ENCODE measurements at places on chromosomes 13 and 19.

DNA sequence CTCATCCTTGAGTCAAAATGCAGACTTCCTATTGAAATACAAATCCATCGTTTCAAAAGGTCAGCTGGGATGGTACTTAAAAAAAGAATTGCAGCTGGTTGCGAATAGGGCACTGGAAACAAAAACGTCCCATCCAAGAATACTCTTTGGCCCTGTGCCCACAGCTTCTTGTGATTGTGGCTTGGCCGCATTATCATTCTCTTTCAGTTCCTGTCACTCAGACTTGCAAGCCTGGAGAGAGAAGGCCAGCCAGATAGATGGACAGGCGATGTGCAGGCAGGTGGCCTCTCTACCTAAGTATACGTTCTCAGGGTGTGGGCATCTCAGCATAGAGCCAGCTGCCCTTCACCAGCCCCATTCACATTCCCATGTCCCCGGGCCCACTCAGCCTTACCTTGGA lies 208.5 kb upstream of the ZNF536 start:
- no peak for DNase-seq

DNA sequence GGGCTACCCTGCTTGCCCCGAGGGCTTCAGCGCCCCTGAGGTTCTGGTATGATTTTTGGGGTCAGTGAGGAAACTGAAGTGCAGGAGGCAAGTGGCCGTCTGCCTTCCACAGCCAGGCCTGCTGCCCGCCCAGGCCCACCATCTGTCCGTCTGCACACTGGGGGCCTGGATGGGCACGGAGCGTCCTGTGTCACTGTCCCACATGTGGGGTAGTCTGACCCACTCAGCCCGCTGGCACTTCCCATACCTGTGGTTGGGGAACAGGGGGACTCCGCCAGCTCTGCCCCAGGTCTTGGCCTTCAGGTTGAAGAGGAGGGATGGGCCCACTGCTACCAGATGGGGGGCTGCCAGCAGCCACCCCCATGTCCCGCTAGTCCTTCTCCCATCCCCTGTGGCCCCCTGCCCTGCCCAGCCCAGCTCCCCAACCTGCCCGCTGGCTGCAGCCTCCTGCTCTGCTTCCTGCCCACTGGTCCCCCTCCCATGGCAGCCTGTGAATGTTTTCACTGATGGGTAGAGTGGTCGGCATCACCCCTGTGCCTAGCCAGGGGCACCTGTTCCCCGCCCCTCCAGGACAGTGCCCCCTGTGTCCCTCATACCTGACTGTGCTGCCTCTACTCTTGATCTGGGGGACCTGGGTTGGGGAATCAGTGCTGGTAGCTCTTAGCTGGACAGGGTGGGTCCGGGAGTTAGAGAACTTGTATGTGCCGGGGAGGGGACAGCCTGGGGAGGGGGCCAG lies 9.5 kb downstream of the PIAS4 start:
- DNase-seq = no peak

DNA sequence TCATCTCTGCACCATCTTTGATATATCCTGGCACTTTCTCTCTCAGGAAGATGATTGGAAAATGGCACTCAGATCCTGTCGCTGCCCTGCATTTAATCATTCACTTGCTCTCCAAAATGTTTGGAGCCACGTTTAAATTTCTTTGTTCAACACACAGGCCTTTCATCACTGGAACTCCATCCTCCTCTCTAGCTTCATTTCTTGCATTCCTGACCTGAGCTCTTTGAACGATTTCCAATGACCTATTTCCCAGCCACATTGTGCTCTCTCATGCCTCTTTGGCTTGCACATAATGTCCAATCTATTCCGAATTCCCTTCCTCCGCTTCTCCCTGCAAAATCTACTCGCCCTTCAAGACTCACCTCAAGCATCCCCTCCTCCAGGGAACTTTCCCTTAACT lies 287.4 kb upstream of the NBEA start:
- DNase-seq = no peak

DNA sequence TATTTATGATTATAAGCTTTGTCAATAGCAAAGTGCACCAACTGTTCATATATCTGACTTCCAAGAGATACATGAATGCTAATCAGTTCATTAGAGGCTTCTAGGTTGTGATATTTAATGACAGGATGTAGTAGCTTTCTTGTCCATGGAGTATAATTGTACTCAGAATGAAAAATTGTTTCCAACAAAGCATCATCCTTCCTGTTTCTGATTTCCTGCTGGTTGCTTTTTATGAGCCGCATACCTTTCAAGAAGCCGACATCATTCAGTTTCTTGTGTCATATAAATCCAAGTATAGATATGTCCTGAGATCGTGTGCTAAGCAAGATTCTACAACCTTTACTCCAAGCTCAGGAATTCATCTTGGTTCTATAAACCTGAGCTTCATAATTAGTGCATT lies 326.6 kb downstream of the DIAPH3 start:
- peak; percentile 90 for DNase-seq

- DNase-seq = no peak
These were observed 457.9 kb downstream of the FGF9 start for GRCh38 chr13:22128441-22129408.

DNA sequence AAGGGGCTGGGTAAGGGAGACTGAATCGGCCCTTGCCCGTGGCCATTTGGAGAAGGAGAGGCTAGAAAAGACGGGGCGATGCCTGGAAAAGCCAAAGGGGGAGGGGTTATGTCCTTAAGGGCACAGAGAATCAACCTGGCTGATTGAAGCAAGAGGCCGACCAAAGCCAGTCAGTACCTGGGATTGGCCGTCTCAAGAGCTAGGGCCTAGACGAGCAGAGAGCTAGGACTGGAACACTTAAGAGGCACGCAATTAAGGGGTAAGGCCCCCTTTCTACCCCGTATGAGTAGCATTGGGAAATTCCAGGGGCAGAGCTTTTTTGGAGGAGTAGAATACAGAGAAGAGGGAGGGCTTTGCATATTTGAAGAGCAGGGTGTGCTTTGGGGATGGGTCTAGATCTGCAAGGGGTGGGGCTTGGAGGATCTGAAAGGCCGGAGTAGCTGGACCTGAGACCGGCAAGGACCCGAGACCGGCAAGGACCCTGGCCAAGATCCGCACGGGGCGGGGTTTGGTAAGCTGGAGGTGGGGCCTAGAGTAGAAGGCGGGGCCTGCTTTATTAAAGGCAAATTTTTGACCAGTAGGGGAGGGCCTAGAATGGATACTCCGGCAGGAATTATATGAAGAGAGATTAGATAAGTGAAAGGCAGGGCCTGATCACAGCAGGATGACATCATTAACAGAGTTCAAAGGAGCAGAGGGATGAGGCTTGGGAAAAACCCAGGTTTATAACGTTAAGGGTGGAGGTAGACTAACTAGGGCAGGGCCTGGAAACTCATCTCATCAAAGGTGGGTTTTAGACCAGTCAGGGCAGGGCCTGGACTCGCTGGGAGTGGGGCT lies 10.7 kb upstream of the CACNG6 start:
- peak; percentile 74 for DNase-seq

DNA sequence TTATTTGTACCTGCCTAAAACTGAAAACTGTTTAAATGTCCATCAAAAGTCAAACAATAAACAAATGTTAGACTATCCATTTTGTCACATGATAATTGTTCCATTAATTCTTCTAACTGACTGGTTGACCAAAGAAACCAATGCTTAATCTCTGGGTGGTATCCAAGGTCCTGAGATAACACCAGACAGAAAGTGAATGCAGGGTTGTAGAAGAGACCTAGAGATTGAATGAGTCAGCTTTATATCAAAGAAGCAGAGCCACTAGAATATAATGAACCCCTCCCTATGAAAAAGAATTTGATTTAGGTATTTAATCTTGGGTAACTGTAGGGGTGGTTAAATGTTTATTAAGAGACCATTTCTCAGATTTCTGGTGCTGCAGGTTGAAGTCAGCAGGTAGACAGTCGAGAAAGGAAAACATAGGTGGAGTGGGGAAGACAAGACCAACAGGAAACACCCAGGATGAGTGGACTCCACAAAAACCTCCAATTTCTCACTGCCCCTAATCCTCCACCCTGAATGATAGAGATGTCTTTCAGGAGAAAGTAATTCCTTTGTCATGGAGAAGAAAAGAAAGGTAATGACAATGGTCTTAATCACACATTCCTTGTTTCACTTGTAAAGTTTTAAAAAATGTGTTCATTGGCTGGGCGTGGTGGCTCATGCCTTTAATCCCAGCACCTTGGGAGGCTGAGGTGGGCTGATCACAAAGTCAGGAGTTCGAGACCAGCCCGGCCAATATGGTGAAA lies 536.4 kb downstream of the IRS2 start:
- no peak for DNase-seq

GRCh38 chr13:34006011-34006410 lies 188.1 kb downstream of the RFC3 start:
- no peak for DNase-seq

GRCh38 chr13:114145722-114146121 lies 13.3 kb upstream of the RASA3 start:
- DNase-seq = no peak

DNA sequence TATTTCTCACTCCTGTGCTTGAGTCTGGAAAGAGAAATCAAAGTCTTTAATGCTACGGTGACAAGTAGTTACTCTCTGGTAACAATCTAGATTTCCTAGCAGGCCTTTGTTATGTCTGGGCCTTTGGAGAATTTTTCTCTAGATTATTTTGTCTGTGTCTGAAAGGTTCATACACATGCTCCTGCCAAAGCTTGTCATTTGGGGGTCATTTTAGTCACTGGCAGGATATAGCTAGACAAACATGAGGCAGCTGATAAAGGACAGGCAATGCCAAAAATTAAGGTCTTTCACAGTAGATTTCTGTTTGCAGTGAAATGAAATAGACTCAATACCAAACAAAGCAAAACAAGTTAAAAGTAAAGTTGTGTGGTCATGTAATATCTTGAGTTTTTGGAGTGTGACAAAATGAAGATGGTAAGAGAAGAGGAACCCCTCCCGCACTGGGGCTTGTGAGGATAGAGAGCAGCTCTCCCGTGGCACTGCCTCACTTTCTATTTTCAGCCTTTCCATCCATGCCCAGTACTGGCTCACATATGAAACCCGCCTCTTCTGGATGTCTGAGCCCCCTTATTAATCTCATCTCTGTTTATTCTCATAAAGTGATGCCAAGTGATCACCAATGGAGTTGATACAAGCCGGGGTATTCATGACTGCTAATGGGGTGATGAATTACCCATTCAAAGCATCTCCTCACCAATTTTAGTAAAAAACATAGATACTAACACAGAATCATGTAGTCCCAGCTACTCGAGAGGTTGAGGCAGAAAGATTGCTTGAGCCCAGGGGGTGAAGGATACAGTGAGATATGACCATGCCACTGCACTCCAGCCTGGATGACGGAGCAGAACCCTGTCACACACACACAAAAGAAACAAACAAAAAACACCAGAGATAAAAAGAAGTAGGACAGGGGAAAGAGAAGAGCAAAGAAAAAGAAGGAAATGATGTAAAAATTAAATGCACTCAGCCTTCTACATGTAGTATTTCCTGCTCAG lies 389.3 kb downstream of the FGF14 start:
- no peak for DNase-seq

DNA sequence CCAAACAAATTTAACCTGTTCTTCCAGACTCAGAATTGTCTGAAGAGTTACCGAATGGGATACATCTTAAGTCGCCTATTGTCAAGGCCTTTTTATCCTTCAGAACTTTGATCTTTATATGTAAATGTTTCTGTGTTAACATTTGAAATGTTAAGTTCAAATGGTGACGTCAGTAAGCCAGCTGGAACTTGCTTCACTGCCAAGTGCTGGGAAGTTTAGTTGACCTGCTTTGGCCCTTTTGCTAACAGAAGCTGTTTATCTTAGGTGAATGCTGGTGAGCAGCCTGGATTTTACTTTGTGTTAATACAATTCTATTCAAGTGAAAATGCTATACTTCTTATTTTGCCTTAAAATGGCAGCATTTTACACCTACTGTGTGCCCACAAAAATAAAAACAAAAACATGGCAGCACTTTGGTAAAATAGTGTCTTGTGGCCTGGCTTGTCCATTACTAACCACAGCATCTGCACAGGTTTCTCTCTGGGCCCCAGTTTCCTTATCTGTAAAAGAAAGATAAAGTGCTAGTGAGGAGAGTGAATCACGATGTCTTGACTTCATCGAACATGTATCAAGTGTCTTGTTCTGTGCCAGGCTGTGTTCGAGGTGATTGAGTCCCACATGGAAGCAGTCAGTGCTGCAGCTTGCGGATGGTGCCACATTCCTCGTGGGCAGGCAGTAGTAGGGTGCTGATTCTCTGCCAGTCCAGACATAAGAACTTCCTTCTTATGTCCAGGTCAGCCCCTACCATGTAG lies 2.2 kb downstream of the NAXD start:
- peak; percentile 65 for DNase-seq

GRCh38 chr13:77975358-77976042 lies 56.9 kb upstream of the EDNRB start:
- DNase-seq = no peak

DNA sequence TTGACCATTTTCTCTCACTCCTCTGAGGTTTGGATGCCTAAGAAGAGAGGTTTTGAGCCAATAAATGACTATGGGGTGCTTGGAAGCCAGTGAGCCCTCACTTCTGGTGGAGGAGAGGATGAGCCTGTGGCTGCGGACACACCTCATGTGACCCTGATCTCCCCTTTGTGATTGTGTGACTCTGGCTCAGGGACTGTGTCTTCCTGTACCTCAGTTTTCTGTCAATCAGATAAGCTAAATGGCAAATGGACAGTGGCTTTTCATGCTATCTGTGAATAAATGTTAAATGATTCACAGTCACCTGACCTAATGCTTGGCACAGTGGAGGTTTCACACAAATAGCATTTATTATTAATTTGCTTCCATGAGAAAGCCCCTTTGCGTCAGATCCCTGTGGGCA lies 2.7 kb downstream of the PSG8 start:
- DNase-seq = no peak

- no peak for DNase-seq
These were observed 8.0 kb downstream of the ELL start for GRCh38 chr19:18513868-18514267.

- no peak for DNase-seq
These were observed 19.1 kb upstream of the ZNF420 start for GRCh38 chr19:37059142-37059541.

DNA sequence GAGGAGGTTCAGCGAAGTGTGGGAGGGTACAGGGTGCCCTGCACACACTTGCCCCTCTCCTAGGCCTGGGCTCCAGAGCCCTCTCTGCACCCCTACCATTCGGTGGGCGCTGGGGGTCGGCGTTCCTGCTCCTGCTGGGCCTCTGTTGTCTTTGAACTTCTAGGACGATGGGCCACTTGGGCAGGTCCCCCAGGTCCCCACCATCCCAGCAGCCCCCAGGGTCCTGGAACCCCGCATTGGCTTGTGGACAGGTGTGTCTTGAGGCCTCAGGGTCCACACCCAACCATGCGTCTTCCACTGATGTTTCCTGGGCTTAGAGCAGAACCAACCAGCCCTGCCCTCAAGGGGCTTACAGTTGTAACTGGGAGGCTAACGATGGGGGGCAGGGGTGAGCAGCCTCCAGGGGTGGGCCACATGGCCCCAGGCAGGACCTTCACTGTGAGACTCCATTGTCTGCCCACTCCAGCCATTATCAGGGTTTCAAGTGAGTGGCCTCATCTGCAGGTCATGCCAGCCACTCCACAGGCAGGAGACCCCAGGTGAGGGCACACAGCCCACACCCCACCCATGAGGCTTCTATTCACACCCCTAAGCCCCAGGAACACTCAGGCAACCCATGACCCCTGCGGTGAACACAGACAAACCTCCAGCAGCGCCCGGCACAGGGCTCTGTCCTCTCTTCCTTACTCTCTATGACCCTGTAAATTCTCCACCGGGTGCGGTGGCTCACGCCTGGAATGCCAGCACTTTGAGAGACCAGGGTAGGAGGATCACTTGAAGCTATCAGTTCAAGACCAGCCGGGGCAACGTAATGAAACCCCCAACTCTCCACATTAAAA lies 2.0 kb upstream of the KLF16 start:
- no peak for DNase-seq

All from small intestine (tissue), 16 donors.